ENCODE measurements at places on chromosomes 6 and 20.

GRCh38 chr20:38076548-38076947, 43.0 kb downstream of the RPRD1B start:
- DNase-seq, result no peak

DNA sequence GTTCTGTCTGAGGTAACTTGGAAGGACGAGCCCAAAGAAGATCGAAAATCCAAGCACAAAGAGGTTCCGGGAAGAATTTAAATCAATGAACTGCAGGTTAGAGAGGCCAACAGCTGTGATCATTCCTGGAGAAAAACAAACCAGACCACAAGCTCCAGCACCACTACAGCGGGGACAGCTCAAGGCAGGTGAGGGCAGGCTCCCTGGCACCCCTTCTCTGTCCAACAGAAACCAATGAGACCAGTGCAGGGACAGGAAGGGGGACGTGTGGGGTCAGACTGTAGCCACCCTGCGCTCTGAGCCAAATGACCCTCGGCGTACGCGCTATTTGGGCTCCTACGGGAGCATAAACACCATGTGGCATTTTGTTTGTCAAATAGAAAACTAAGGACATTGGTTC, 139.3 kb downstream of the SLC23A2 start:
- DNase-seq, result no peak

GRCh38 chr6:95693108-95693507, 115.8 kb downstream of the MANEA start:
- DNase-seq, result no peak

- no peak for DNase-seq
Observed at GRCh38 chr6:113205553-113205952, 651.6 kb upstream of the MARCKS start.

DNA sequence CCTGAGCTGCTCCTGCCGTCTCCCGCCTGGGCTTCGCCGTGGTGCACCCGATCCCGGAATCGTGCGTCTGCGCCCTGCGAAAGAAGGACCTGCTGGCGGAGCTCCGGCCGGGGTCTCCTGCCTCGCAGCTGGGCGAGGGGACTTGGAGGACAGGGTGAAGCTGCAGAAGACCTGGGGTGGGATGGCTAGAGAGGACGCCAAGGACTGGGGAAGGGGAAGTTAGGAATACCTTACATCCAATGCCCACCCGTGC, 150.2 kb downstream of the PRL start:
- no peak for DNase-seq

GRCh38 chr6:37109714-37110499, 60.0 kb upstream of the PIM1 start:
- no peak for DNase-seq

DNA sequence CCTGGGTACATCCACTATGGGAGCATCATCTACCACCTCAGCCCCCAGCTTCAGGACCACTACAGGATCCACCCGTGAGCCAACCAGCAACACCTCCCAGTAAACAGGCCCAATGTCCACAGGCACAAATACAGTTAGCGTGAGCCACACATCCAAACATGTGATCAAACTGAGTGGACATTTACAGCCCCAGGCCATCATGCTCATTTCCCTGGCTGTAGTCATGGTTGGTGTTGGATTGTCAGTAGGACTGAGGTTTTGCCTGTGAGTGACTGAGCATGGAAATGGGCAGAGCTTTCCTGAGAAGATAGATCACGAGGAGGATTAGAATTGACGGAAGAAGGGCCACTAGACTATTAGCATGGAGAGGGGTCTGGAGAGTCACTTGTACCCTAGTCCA, 10.7 kb upstream of the MUC21 start:
- no peak for DNase-seq

- DNase-seq, result no peak
Observed at GRCh38 chr6:31907158-31907813, 5.4 kb upstream of the ZBTB12 start.

DNA sequence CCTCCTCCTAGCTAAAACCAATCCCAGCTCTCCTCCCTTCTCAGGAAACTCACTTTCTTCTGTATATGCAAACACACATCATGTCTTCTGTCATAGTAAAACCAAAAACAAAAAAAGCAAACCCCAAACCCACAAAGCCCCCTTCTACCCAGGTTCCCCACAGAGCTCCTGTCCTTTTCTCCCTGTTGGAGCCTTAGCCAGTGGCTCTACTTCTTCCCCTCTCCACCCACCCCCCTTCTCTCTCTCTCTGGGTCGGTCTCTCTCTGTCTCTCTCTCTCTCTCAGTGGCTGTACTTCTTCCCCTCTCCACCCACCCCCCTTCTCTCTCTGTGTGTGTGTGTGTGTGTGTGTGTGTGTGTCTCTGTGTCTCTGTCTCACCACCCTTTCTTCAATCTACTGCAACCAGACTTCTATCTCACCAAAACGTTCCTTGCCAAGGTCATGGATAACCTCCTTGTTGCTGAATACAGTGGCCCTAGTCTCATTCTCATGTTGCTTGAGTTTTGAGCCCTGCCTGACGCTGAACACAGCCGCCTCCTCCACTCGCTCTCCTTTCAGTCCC, 8.7 kb upstream of the OSER1 start:
- no peak for DNase-seq

DNA sequence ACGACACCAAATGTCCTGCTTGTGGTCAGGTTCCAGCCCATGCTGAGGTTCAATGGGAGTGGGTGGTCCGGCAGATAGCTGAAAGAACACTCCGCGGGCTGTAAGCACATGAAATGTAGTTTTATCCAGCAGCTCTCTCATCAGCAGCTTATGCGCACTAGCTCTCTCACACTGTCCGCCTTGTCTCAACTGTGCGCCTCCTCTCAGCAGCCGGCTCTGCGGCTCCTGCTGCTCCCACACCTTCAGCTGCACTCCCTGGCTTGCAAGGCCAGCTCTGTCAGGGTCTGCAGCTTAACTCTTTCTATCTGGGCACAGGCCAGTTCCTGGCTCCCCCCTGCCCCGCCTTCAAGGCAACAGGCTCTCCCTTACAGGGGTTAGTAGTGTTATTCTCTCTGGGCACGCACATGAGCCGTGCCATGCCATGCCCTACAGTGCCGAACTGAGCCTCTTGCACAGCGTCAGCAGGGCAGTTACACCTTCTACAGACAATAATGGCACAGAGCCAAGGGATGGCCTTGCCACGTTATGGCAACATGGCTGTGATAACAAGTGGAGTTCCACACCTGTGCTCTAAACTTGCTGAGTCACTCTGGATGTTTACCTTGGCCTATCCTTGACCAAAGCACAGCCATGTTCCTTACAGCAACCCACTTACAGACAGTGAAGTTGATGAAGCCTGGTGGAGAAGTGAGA, 84.0 kb upstream of the LRFN2 start:
- DNase-seq, result no peak

- peak; percentile 81 for DNase-seq
Observed at GRCh38 chr6:167093922-167094432, 28.9 kb upstream of the CCR6 start.

DNA sequence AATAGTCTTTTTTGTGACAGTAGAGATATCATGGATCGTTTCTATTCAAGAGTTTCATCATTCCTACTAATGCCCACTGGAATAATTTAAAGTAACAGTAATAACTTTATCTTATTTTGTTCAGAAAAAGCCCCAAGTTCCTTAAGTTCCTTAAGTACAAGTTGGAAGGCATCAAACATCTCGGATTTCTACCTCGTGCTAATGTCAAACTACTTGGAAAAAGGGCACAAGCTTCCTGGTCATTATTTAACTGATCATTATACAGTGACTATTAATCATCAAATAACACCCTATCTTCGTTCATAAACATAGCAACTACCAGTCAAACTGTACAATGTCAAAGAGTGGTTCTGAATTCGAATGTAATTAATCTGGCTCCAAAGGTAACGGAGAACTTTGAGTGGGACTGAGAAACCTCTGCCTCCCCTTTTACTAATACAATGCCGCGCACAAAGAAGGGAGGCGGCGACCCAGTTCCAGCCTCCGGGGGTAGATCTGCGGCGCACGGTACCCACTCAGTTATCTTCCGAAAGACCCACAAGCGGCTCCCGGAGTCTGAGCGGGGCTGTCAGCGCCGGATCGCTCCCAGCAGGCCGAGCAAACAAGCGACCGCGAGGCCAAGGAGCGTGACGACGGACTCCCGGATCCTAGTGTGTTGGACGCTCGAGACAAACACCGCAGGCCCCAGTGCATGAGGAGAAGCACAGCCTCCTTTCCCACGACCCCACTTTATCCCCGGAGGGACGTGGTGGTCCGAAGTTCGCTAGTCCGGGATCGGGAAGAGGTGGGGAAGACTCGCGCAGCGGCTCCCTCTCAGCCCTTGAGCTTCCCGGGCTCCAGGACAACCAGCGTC, 716 bp downstream of the SHPRH start:
- peak; percentile 50 for DNase-seq

- no peak for DNase-seq
Observed at GRCh38 chr6:3117912-3118352, 579 bp upstream of the BPHL start.

GRCh38 chr6:87282743-87283142, 39.6 kb upstream of the SMIM8 start:
- no peak for DNase-seq

GRCh38 chr20:19176470-19177052, 35.9 kb upstream of the SLC24A3 start:
- DNase-seq, result no peak

DNA sequence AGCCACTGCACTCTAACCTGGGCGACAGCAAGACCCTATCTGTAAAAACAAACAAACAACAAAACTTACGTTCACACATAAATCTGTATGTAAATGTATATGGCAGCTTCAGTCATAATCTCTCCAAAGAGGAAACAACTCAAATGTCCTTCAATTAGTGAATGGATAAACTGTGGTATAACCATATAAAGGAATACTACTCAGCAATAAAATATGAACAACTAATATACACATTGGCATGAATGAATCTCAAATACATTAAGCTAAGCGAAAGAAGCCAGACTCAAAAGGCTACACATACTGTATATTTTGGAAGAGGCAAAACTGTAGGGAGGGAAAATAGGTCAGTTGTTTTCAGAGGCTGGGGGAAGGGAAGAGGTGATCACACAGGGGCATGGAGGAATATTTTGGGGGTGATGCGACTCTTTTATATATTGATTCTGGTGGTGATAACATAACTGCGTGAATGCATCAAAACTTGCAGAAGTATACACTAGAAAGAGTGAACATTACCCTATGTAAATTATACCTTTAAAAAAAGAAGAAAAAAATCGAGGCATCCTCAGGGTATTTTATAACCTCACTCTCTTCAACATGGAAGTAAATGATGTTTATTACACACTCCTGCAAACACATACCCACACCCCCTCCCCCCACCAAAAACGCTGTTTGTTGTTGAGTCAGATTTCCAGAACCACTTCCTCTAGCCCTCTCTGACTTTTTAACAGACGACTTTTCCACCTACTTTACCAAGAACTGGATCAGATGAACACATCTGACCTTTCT, 115.2 kb upstream of the RNF24 start:
- peak; percentile 77 for DNase-seq

DNA sequence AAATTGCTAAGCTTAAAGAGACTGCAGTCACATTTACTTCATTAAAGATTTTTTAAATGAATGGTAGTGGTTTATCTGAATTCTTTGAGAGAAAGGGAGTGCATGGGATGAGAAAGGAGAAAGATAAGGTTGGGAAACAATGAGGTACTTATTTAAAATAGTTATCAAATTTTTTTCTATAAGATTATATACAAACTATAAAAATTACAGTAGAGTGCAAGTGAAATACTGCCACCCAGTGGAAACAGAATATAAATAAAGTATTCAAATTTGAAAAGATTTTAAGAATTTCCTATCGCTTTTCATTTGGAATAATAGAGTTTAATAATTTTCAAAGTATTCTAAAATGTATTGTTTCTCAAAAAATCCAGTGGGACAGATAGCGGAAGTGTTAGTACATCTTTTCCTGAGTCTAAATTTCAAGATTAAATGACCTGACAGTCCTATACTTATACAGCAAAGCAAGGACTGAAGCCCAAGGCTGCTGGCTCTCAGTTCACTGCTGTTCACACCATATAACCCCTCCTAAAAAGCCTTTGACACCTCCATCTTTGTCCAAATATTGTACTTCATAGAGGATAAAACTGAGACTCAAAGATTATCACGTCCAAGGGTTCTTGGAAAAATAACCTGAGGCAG, 31.1 kb downstream of the EPM2A start:
- no peak for DNase-seq

- no peak for DNase-seq
Observed at GRCh38 chr20:48630342-48631075, 197.3 kb downstream of the PREX1 start.

DNA sequence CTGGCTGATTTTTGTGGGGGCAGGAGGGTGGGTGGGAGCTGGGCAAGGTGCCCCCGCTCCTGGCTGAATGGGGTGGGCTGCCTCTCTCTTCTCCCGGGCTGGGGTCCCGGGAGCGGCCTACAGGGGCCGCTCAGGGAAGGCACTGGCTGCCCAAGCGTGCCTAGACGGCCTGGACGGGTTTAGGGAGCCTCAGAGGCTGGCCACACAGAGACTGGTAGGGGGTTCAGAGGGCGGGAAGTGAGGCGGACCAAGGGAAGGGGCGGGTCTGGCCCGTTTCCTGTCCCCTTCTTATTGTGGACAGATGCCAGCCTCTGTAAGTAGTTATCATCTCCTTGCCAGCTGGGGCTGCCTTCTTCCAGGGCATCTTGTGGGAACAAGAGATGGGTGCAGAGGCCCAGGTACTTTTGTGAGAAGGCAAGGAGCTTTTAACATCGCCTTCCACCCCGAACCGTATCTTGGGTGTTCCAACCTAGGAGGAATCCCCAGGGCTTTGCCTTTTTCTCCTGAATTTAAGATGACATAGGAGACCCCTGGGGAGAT, 437 bp downstream of the CD40 start:
- peak; percentile 25 for DNase-seq

DNA sequence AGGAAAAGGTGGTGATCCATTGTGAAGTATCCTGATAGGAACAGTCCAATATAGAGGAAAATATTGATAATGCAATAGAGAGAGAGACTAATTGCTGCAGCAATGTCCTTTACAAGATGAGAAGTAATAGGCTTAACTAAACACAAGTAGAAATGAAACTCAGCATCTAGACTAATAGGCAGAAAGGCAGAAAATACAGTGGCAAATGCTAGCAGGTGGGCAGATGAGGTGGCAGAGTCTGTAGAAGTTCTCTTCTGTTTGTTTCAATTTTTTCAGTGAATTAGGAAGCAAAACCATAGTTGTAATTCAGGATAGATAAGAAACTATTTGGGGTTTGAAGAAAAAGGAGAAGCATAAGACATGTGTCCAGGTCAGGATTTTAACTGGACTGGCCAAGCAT, 236.7 kb upstream of the HS3ST5 start:
- DNase-seq, result no peak

- DNase-seq, result no peak
Observed at GRCh38 chr6:163019926-163020325, 292.2 kb downstream of the PACRG start.

GRCh38 chr6:112086744-112087135, 542 bp downstream of the TUBE1 start:
- no peak for DNase-seq

DNA sequence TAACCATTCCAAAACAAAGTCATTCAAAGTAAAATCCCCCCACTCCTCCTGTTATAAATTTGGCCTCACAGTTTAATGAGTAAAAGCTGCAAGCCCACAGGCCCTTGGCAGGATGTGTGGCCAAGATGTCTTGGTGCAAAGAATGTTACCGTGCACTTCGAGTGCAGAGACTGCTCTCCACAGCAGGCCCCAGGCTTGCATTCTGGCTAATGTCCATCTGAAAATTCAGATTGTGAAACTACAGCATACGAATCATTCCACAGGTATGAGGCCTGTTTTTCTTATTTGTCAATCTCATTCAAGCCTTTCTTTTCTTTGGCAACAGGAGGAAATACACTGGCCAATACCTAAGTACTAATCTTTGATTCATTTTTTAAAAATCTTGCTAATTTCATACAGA, 7.1 kb downstream of the RPS6KA2 start:
- no peak for DNase-seq

Data from stimulated activated naive CD8-positive, alpha-beta T cell treated with anti-CD3 and anti-CD28 coated beads, Interleukin-15, Interleukin-2, amounts not matched to agents 100 U/mL and 50 U/mL, for 24 hours (primary cell).